ENCODE measurements at places on chromosomes 3 and 15.
A peak's percentile ranks its signal among the peaks of the same experiment; 100 is the strongest.

DNA sequence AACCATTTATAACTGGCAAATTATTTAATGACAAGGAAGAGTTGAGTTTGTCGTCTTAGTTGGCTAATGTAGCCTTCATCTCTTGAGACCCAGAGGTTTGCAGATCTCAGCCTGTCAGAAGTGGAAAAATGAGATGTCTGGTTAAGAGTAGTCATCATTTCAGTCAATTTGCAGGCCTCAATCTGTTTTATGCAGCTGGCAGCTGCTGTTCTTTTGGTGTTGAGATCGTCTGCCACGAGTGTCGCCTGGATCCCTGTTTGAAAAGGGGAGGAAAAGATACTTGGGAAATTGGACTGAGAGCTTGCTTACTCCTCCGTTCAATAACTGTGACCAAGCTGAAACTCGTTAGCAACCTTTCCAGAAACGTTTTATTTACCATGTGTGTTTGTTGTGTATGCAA lies 2.3 kb downstream of the PHLDB2 start:
- peak; percentile 62 for DNase-seq

DNA sequence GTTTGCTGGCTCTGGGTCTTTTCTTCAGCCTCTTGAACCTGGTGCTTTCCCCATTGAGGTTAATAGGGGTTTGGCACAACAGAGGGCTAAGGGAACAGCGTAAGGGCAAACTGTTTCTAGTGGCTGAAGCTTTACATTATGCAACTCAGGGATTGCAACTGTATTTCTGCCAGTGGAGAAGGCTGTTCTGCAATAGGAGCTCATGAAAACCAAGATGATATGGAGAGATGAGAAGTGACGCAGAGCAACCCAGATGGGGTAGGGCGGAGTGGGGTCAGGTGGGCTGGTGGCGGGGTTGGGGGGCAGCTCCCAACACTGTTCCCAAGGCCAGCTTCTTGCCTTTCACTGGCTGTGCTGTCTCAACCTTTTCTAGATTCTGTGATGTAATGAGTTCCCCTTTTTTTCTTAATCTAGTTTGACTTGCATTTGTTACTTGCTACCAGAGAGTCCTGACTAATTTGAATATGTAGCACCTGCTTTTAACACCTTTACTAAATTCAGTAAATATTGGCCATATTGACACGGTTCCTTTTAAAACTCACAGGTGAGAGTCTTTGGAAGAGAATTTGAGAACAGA lies 7.2 kb downstream of the GXYLT2 start:
- no peak for DNase-seq

- no peak for DNase-seq
Measured at GRCh38 chr3:197494366-197495058, 61.3 kb downstream of the BDH1 start.

GRCh38 chr3:17969985-17970568 lies 227.6 kb upstream of the TBC1D5 start:
- no peak for DNase-seq

DNA sequence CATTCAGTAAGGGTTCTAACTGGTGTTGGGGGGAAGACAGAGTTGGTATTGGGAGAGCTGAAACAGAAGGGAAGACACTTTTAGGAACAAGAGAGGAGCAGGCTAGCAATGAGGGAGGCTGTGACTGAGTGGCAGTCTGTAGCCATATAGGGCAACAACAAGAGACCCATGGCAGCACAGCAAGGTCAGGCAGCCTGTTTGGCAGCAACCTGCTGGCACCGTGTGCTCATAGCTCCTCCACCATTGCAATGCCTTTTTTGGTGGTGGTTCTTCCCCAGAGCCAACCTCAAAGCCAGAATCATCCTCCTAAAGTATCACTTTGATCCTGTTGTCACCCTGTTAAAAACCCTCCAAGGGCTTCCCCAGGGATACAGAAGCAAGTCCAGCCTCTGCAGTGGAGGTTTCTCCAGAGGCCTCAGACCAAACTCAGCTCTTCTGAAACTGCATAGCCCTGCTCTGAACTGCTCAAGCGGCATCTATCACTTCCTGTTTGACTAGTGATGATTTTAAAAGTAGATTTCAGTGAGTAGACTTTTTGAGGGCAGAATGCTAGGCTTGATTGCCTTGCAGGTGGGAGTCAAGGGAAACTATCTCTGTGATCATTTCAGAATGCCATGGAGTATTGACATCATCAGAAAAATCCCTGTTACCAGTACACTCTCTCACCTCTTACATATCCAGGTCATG lies 176.9 kb downstream of the STAC start:
- no peak for DNase-seq

DNA sequence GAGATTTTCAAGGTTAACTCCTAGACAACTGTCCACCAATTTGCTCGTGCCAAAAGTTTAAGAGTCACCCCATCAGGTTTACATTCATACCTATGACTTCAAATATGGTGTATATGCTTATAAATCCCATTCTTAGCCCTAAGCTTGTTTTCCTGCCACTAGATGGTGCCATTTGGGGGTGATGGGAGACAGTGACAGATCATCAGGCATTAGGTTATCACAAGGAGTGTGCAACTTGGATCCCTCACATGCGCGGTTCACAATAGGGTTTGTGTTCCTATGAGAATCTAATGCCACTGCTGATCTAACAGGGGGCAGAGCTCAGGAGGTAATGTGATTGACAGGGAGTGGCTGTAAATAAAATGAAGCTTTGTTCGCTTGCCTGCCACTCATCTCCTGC lies 182.7 kb downstream of the CNTN6 start:
- DNase-seq: no peak

DNA sequence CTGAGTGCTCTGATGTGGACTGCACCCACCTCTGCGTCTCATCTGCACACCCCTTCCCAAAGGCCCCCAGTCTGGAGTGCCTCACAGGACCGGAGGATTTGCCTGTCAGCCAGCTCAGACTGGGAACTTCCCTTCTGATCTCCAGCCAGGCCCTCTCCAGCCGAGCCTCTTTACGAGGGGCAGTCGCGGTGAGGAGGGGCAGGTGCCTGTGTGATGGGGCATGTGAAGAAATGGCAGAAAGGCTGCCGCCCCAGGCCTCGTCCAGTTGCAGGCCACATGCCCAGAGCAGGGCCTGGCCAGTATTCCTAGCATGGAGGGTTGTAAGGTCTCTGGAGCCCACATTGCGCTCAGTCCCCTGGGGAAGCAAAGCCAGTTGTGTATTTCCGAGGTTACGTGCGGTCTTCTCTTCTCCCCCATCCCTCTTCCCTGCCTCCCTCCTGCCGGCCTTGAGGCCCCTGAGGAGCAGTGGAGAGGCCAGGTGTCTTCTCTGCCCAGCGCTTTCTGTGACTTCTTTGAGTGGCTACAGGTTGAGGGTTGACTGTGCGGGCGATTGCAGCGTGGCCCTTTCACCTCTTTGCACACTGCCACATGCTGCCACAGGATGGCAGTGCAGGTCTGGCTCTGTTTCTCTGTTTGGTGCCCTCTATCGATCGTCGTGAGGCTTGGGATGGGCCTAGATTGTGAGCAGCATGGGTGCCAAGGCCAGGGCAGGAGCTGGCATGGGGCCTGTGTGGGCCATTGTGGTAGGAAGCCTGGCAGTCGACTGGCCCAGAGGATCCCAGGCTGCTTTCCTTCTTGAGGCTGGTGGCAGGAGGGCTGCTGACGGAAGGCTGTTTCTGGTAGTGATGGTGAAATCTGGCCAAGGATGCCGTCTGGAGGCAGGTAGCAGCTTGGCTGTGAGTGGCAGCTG lies 5.3 kb downstream of the CLK3 start:
- peak; percentile 73 for DNase-seq

DNA sequence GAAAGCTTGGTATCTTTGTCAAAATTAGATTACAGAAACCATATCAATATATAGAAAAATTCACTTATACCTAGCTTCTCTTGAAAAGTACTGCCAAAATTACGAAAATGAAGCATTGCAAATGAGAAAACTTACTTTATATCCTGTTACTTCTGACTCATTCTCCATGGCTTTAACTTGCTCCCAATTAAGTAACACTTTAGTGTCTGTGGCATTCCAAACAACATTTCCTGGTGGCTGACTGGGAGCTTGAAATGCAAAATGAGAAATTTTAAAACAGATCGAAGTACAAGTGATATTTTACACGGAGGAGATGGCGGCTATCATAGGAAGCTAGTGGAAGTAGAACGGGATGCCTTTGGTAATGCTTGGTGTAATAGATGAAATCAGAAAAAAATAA lies 347.3 kb downstream of the CNTN3 start:
- DNase-seq: peak; percentile 4

GRCh38 chr3:75295013-75295412 lies 369.1 kb upstream of the FRG2C start:
- no peak for DNase-seq

GRCh38 chr3:120569222-120570057 lies 26.7 kb upstream of the NDUFB4 start:
- peak; percentile 38 for DNase-seq

GRCh38 chr3:58544541-58544940 lies 7.6 kb upstream of the ACOX2 start:
- DNase-seq: peak; percentile 61

DNA sequence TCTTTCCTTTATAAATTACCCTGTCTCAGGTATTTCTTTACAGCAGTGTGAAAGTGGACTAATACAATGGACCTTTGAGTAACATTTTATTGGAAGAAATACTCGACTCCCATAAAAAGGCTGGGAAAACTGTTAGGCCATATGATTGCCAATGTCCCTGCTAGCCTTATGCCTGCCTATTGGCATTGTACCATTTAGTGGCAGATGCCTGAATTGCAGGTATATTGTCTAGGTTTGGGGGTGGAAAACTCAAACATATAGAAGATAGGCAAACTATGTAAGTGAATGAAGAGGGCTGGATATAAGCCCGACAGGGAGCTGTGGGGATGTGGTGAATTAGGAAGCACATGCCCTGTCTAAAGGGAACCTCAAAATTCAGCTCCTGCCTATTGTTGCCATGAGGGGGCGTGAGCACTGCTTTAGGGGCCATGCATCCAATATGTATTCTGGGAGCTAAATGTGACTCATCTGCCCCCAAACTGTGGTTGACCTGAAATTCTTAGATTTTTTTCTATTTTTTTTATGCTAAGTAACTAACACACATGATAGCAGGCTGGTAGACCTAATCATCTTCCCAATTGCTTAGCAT lies 65.2 kb upstream of the TRA2B start:
- DNase-seq: peak; percentile 47

- no peak for DNase-seq
Measured at GRCh38 chr3:122076491-122077292, 21.5 kb downstream of the CD86 start.

Measured in EH (cell line).